ENCODE measurements at places on chromosomes 11 and 22.

DNA sequence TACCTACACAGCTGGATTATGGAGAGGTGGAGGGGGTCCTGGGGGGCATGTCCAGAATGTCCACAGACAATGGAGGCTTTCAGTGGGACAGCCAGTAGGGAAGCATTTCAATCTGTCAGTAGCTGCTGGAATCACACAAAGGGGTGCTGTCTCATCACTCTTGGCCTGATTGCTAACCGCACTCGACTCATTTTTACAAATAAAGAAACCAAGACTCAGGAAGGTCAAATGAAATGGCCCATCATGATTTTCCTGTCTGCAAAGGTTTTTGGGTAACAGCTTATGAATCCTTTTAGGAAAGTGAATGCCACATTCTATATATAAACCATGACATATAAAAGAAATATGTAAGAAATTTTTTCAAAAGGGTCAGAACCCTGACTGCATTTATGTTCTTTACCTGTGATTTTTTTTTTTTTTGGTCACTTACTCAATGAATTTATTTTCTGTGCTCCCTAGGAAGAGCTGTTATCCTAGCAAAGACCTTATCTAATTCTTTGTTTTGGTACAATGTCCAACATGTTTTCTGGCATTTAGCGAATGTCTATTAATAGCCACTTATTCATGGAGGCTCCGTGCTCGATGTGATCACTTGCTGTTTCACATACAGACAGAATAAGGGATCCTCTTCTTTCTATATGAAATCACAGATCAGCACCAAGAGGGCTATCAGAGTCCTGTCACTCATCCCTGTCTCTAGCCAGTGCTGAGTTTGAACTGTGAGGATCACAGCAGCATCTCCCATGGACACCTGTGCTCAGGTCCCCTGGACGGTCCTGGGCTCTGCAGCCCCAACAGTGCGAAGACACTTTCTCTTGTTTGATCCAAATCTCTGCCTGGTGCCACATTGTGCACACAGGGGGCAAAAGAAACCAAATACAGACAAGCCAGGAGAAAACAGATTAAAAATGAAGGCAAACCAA is 979.7 kb downstream of the NTM start:
- DNase-seq, result peak; percentile 35

DNA sequence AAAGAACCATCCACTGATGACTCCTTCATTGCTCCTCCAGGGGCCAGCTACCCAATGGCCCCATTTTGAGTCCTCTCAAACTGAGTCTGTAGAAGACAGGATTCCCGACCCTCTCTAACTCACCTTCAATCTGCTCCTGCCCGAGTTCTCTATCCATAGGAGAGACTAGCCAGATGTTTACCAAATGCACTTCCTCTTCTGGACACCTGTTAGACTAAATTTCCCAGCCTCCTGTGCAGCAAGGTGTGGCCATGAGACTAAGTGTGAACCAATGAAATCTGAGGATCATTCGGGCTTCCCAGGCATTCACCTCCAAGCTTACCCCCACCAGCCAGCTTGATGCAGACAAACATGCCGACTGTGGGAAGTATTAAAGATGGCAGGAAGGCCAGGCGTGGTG is 7.6 kb downstream of the PISD start:
- no peak for DNase-seq

DNA sequence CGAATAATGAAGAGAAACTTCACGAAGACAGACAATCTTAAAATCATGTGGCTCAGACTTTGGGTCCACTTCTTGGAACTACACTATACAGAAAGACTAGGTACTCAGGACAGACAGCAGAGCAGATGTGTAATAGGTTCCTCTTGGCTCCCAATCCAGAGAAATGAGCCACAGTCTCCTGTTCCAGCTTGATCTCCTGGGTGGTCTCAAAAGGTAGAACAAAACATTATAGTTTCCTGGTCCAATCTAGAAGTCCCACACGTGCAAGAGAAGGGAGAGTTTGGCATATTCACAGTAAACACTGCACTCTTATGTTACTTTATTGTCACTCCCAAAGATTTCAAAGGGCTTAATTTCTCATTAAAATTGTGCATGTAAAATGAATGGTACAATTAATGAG is 134.5 kb upstream of the FIBIN start:
- DNase-seq, result no peak

DNA sequence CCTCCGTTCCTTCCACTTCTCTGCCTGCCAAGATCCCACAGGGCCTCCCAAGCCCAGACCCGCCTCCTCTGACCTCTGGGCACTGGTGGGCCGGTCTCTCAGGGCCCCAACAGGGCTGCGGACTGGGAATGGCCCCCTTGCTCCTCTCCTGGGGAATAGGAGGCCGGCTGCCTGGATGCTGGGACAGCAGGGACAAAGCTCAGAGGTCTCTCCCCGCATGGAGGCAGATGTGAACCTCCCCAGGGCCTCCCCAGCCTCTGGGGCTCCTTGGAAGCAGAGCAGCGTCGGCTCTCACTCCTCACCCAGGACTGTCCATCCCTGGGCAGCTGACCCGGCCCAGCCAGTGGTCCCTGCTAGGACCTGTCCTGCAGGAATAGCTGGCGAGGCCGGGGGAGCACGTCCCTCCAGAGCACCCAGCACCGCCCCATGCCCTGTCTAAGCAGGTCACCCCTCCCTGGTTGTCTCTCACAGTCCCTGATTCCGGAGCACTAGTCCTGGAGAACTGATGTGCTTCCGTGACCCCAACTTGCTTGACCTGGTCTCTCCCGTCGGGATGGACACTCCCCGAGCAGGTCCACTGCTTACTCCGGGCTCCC is 85.8 kb downstream of the RTL6 start:
- no peak for DNase-seq

GRCh38 chr22:26781596-26781995 is 124.2 kb downstream of the MIAT start:
- DNase-seq, result no peak

DNA sequence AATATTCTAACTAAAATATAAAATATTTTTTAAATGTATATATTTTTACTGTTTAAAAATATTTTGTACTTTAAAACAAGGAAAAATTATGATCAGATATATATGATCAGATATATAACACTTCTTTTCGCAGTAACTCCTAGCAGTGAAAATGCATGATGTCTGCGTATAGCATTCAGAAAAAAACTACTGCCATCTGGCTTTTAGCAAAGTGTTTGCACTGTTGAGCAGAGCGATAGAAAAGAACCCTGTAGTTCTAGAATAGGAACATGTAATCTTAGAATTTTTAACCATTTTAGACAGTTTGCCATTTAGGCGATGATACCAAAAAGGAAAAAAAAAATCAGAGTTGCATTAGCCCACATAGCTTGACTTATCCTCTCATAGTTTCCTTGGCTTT is 370.4 kb upstream of the ANO3 start:
- DNase-seq, result no peak

- DNase-seq, result no peak
These were observed 14.5 kb upstream of the MRTFA start for GRCh38 chr22:40651057-40651456.

- no peak for DNase-seq
These were observed 186.1 kb downstream of the MYO18B start for GRCh38 chr22:25928038-25928437.

DNA sequence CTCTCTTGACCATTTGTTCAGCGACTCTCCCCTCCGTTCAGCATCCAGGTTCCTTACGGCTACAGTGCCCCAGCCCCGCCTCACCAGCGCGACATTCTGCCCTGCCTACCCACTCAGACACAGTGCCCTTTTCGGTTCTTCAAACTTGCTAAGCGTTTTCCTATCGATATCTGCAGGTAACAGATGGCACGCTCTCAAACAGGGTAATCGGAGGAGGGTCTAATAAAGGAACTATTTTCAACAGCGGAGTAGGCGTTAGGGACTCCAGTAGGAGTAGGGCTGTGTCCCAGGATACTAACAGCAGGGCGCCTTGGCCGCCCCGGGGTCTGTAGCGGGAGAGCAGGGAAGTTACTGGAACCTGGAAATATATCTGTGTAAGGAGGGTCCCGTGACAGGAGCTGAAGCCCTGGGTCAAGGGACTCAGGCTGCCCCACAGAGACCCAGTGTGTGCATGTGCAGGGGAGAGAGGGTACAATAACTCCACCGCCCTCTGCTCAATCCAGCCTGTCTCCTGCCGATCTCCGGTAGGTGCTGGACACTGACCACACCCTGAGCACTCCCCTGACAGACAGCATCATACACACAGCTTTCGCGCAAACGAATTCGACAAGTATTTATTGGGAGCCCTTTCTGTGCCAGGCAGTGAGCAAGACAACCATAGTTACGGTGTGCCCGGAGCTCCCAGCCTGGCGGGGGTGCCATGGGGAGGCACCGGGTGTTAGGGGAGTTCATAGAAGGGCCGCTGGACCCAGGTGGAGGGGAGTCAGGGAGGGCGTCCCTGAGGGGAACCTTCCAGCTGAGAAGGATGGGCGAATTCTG is 2.1 kb downstream of the KLHL35 start:
- no peak for DNase-seq

DNA sequence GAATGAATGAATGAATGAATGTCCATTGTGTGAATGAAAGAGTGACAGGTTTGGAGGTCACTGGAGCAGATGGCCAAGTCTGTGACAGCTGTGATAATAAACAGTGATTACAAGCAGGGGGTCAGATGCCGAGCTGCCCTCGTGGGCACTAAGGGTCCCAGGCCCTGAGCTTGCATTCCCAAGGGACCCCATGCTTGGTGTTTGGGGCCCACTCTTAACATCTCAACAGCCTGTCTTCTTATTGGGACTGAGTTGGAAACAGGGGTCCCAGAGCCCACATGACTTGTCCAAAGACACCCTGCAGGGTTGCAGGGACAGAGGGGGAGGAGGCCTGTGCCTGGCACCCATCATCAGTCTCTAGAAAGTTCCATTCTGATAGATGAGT is 12.0 kb upstream of the ANO1 start:
- DNase-seq, result no peak

- no peak for DNase-seq
These were observed 23.7 kb upstream of the OR5AN1 start for GRCh38 chr11:59335001-59335400.

- no peak for DNase-seq
These were observed 9.2 kb downstream of the MAPK8IP1 start for GRCh38 chr11:45894555-45895247.

DNA sequence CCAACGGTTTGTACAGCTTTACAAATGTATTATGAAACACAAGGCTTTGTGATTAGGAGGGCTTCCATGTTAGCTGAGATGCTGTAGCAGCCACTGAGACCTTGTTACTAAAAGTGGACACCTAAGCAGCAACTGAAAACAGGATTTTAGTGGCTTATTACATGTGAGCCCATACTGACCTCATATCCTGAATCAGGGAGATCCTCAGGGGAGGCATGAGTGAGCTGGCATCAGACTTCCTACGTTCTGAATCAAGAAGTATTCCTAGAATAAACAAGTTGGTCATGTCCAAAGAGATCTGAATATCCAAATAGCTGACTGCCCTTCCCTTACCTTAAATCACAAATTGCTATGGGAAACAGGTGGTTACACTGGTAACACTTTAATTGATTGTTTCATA is 59.1 kb upstream of the SCUBE2 start:
- no peak for DNase-seq

- no peak for DNase-seq
These were observed 52.7 kb downstream of the PHF21B start for GRCh38 chr22:44956840-44957767.

DNA sequence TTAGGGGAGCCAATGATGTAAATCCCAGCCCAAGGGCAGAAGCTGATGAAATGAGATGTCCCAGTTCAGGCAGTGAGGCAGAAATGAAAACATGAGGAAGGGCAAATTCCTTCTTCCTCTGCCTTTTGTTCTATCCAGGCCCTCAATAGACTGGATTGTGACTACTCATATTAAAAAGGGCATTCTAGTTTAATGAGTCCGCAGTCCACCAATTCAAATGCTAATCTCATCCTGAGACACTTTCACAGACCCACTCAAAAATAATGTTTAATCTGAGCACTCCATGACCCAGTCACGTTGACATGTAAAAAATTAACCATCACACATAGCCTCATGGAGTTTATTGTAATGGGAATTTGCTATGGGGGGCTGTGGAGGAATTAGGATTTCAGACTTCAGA is 717.9 kb downstream of the OPCML start:
- DNase-seq, result no peak

DNA sequence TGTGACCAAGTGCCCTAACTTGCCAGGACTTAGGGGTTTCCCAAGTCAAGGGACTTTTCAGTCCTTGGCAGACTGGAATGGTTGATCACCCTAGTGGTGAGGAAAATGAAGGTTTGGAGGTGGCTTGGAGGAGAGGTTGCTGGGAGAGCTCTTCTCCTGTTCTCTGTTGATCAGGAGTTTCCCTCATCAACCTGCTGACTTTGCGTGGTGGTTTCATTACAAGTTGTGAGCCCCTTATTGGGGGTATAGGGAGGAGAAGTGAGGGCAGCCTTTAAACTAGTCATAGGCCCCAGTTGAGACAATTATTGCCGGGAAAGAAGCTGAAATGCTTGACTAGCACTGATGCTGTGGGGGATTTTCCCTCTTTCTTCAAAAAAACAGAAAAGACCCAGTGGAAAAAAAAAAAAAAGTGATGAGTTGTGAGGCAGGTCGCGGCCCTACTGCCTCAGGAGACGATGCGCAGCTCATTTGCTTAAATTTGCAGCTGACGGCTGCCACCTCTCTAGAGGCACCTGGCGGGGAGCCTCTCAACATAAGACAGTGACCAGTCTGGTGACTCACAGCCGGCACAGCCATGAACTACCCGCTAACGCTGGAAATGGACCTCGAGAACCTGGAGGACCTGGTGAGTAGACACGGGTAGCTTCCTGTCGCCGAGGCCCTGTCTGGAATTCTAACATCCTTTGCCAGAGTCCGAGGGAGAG is at the start of gene CXCR5:
CXCR5 (plus strand) TSS at position 525 of the 704 bp plus-strand sequence; CDS start at position 575, 50 bp downstream.
- DNase-seq, result no peak

- no peak for DNase-seq
These were observed 87.1 kb upstream of the LDLRAD3 start for GRCh38 chr11:35856756-35857155.

- no peak for DNase-seq
These were observed 19.0 kb upstream of the CHST1 start for GRCh38 chr11:45684440-45684839.

DNA sequence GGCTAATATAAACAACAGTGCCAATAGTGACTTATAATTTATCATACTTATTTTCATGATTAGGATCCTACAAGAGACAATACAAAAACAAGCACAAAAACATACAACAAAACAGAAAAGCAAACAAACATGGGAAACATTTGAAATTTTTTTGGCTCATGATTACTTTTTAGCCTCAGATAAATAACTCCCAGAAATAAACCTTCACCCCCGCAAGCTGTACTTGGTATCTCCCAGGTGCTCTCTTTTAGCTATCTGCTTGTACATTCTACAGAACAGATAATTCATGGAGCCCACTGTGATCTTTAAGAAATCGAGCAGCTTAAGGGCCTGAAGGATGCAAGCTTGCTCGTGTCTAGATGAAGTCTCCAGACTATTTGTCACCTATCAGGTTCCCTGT is 883 bp downstream of the NXPE4 start:
- DNase-seq, result no peak

Data from urothelium cell line (cell line).